ENCODE measurements at places on chromosomes 3 and 15.

GRCh38 chr15:67897646-67898339, 57.9 kb upstream of the RNU6-1 start:
- DNase-seq = no peak

- DNase-seq = no peak
These were observed 55.1 kb downstream of the SLC6A6 start for GRCh38 chr3:14457481-14457880.

- DNase-seq = no peak
These were observed 107.6 kb upstream of the ARHGEF3 start for GRCh38 chr3:56909349-56909748.

DNA sequence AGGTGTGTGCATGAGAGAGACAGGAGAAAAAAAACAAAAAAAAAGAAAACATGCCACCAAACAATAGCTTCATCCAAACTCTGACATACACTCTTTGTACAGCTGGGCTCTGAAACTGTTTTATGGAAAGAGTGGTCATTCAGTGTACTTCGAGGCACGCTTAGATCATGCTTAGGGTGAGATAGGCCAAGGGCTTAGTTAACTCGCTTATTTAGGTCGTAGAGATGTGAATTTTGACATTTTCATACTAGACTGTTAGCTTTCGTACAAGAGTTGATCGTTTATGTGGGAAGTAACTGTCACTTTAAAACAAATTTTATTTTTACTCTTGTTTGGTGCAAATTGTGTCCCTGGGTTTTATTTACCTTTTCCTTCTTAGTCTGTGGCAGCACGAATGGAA, 166.4 kb downstream of the GHSR start:
- DNase-seq = no peak

- DNase-seq = no peak
These were observed 35.7 kb downstream of the DNASE1L3 start for GRCh38 chr3:58175187-58175436.
